MCF 10A (cell line): ENCODE measurements at places on chromosomes 12 and 14. TPM values are rescaled to one million over a fixed set of nuclear protein-coding genes. Genes with fewer than 3 reads are reported as not detected.

GRCh38 chr14:33432407-33433023 is 493.8 kb downstream of the NPAS3 start:
- DNase-seq = peak; percentile 56

FAM181A gene
- total RNA-seq = not detected in 2 replicates

DNA sequence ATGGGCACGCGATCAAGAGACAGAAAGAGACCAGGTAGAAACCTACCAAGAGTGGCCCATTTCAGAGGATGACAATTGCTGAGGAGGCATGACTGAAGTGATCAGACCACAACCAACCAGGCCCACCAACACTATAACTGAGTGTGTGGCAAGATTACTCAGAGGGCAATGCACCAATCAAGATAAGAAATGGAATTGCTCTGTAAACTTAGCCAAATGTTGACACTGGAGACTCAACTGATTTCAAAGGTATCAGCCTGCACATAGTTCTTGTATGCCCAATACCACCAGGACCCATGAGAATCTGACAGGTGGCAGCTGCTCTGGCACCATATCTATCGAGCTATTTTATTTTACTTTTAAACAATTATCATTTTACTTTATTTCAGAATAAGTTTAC is 128.9 kb downstream of the FOXN3 start:
- no peak for DNase-seq

DNA sequence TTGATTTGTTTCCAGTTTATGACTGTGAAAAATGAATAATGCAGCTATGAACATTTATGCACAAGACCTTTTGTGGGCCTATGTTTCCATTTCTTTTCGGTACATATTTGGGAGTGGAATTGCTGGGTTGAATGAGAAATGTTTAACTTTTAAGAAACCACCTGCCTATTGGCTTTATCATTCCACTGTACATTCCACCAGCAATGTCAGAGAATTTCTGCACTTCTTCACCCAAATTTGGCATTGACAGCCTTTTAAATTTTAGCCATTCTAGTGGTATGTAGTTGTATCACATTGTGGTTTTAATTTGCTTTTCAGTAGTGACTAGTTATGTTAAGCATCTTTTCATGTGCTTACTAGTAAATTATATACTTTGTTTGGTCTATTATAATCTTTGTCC is 317.0 kb upstream of the TMTC1 start:
- DNase-seq = no peak

- DNase-seq = no peak
Observed at GRCh38 chr12:104538891-104539462, 82.2 kb downstream of the CHST11 start.
